ENCODE measurements at places on chromosomes 7 and 10. TPM values are rescaled to one million over a fixed set of nuclear protein-coding genes. Genes with fewer than 3 reads are reported as not detected.

SPDYE9 gene
- 0.10 TPM for total RNA-seq

MACROH2A2 gene
- total RNA-seq, result 10.2 TPM

ZNF804B gene
- total RNA-seq, result not detected

CACNA2D1 gene
- total RNA-seq, result 54.4 TPM

HMX2 gene
- not detected for total RNA-seq

SLC18A3 gene
- not detected for total RNA-seq

PIP gene
- total RNA-seq, result not detected

PDZD7 gene
- total RNA-seq, result 1.2 TPM

SYCE1 gene
- total RNA-seq, result not detected

NME8 gene
- 0.79 TPM for total RNA-seq

- DNase-seq, result peak; percentile 70
Observed at GRCh38 chr7:42096681-42097561, 140.1 kb downstream of the GLI3 start.

DNA sequence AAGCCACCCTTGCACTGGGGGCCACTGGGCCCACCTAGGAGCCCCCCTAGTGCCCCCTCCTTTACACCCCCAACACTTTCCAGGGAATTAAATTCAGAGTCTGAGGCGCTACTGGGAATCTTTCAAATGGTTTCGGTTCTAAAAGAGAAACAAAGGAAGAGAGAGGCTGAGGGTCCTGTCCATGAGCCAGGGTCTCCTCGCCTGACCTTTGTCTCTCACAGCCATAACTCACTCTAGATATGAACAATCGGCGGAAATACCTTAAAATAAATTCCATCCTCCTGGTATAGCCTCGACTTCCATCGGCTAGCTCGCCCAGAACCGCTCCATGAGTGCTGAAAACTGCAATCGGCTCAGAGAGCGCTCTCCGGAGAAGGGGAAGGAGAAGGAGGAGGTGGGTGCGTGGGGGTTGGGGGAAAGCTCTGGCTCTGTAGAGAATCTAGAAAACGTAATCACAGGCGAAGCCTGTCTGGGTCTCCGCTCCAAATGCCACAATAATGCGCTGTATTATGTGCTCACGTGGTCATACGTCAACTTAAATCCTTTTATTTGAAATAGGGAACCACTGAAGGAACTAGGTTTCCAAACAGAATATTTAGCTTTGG is 12.6 kb downstream of the HOXA4 start:
- DNase-seq, result no peak

- DNase-seq, result no peak
Observed at GRCh38 chr10:49614242-49615198, 683 bp downstream of the CHAT start.

DNA sequence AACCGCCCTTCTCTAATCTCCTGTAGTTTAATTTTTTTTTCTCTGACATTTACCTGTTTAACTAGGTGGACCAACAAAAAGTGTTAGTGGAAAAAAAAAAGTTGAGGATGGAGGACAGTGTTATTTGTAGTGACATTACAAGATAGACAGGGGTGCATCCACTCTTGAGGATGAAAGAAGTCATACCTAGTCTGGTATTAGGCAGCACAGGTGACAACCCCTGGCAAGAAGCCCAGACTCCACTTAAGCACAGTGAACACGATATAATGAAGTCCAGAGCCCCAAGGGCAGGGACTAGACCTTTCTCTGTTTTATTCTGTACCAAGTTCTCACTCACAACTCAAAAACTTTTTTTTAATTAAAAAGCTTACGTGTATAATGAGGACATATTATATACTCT is 268.4 kb downstream of the GPR37 start:
- DNase-seq, result no peak

DNA sequence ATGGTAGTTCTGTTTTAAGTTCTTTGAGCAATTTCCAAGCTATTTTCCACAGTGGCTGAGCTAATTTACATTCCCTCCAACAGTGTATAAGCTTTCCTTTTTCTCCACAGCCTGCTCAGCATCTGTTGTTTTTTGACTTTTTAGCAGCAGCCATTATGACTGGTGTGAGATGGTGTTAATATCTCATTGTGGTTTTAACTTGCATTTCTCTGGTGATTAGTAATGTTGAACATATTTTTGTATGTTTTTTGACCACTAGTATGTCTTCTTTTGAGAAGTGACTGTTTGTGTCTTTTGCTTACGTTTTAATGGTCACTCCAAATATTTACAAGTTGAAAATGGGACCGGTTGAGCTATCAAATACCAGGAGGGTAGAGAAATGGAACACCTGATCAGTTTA is 20.4 kb downstream of the GNG11 start:
- no peak for DNase-seq

- no peak for DNase-seq
Observed at GRCh38 chr10:124611738-124612137, 132.4 kb downstream of the FAM53B start.

DNA sequence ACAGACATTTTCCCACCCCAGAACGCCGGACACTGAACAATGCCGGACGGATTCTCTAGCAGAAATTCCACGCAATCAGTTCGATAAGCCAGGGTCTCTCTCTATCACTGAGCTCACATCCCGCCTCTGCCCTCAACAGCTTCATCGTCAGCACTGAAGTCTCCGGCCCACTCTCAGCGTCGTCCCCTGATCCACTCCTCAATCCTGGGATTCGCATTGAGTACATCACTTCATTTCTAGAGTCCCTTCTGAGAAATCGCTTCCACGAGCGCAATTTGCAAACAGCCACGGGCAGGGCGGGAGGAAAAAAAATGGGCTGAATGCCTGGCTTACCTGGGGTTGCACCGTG is 365 bp downstream of the YME1L1 start:
- DNase-seq, result peak; percentile 57

DNA sequence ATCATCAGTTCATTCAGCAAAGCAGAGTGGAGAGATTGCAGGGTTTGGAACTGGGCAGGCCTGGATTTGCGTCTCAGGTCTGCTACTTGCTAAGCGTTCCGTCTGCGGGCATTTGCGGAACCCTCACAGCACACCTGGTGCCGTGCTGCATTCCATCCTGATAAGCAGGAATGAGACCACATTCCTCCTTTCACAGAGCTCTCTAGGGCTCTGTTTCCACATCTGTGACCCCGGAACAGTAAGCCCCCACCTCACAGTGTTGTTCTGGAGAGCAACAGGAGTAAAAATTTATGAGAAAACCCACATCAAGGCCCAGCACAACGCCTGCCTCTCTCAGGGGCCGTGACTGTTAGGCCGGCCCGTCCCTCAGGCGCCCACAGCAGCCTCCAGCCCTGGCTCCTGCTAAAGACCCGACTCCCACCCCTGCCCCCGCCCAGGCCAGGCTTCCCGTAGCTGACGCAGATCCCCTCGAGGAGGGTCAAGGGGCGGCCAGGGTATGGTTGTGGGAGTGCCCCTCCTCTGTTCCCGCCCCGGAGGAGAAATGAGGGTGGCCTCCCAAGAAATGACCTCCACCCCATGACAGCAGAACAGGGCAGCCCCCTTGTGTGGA is 128.9 kb downstream of the RGS10 start:
- DNase-seq, result no peak

DNA sequence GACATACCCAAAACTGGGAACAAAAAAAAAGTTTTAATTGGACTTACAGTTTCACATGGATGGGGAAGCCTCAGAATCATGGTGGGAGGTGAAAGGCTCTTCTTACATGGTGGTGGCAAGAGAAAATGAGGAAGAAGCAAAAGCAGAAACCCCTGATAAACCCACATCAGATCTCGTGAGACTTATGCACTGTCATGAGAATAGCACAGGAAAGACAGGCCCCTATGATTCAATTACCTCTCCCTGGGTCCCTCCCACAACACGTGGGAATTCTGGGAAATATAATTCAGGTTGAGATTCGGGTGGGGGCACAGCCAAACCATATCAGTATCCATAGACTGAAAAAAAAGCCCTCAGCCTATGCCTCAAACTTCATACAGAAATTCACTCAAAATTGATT is 647.2 kb downstream of the GRID1 start:
- DNase-seq, result no peak

DNA sequence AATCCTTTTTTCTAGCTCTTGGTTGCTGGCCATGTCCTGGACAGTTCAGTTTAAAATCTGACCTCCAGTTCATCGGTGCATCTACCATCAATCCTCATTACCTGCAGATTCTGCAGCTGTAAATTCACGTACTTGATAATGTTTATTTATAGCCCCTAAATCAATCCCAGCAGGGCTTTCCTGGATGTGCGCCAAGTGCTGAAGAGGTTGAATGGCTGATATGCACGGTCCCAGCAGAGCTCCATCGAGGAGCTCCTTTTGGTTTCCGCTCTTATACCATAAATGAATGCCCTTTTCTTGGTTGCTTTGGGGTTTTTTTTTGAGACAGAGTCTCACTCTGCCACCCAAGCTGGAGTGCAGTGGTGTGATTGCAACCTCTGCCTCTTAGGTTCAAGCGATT is 91.2 kb upstream of the CCZ1B start:
- no peak for DNase-seq

GRCh38 chr7:142500366-142500765 is 242.5 kb upstream of the PRSS58 start:
- DNase-seq, result no peak

DNA sequence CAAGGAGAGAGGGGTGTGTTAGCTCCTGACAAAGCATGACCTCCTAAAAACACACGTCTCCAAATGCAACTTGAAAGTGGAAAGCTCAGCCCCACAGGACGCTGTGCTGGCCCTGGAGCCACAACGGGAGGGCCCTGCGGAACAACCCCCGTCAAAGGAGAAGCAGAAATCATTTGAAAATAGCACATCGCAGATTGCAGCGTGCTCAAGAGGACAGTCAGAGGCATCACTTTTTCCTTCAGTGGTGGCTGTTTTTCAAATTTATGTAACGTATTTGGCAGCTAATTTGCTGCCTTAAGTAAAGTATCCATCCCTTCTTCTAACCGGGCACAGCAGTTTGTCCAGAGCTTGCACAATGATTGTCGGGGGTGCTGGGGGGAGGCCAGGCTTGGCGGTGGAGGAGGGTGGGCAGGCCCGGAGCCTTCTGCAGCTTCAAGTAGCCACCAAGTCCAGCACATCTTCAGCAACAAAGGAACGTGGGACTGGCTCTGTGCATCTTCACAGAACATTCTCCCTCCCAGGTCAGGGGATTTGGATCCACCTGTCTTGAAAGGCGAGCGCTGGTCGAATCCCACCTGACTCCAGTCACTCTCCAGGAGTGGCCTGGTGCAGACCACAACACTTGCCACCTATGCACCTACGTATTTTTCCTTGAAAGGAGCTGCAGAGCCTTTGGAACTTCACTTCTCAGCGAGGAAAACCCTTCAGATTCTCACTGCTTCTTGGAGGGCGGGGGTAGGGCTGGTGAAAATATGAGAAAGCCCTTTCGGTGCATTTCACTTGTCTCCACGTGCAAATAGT is 346.3 kb downstream of the DNAJB6 start:
- no peak for DNase-seq

GRCh38 chr10:77300682-77301302 is 336.8 kb downstream of the KCNMA1 start:
- no peak for DNase-seq

DNA sequence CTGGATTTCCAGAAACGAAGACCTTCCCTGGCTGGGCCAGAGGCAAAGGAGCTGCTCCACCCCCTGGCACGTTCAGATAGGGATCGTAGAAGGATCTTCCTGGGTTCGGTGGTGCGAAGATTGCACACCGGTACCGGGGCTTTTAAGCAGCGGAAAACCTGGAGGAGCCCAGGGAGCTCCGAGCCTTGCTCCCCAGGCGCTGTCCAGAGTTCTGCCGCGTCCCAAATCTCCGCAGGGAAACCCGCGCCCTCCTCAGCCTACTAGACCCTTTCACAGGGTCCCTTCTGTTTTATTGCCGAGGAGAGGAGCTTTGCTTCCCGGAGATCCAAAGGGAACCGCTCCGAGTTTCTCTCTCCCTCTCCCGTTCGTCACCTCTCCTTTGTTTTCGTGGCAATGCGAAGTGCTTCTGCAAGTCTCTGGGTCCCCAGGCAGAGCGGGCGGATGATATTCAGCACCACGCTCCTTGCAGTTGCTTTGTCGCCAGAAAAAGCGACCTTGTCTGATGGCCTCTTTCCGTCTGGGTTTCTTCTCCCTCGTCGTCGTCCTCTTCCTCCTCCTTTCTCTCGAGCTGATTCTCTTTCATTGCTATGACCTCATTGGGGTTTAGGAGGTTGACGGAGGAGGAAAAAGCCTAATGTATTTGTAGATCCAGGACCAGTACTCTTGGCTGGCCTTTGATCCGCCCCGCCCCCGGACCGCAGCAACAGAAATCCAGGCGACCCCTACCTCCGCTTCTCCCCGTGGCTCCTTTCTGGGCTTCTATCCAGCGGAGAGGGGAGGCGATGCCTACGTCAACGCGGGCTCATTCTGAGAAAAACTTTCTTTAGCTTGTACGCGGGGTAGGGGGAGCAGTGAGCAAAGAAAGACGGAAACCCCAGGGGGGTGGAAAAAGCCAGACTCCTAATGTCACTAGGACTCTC is at the start of gene TMEM196:
TMEM196 (minus strand) TSS at position 777 of the 920 bp plus-strand sequence. CDS start 921 bp downstream, outside the sequence.
- DNase-seq, result no peak

- no peak for DNase-seq
Observed at GRCh38 chr10:102491136-102491535, 11.4 kb downstream of the ACTR1A start.

DNA sequence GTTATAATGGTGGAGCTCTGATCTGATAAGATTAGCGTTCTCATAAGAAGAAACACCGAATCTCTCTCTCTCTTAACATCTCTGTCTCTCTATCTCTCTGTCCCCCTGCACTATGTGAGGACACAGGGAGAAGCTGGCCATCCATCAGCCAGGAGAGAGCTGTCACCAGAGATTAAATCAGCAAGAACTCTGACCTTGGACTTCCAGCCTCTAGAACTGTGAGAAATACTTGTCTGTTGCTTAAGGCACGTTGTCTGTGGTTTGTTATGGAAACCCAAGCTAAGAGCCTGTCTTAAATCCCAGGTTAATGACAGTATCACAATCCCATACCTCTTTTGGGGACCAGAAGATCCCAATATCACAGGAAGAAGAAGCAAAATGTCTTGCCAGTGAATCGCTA is 132.0 kb upstream of the AKR1E2 start:
- DNase-seq, result no peak

DNA sequence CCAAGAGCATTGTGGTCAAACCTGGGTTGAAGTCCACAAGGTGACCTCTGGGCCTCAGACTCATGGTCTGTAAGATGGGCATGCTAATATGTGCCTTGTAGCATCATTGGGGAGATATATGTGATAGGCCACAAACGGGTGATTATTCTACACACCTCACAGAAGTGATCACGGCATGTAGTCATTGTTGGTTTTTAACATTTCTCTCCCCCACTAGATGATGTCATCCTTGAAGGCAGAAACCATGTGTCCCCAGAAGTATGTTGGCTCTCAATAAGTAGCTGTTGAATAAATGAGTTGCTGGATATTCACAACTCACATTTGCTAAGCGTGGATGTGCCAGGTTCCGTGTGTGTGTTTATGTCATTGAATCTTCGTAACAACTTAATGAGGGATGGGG is 42.4 kb downstream of the GATA3 start:
- DNase-seq, result no peak

- DNase-seq, result no peak
Observed at GRCh38 chr10:76981251-76981650, 656.4 kb downstream of the KCNMA1 start.
